ENCODE measurements at places on chromosomes 2 and 18.

DNA sequence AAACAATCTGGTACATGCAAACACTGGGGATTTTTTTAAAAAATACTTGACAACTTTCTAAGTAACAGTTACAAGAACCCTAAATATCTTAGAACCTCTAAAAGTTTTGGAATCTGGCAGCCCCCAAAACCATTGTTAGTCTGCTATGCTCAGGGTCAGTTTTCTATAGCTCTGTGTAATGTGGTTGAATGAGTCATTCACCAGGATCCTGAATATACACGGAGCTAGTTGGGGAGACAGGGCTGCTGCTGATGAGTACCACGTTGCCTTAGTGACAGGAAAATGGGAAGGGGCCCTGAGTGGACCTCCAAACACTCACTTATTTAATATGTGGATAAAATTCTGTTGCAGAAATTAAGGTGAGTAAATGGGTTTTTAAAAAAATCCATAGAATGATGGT, 36.9 kb upstream of the TANC1 start:
- DNase-seq: no peak

- DNase-seq: no peak
These were observed 112.2 kb downstream of the TMEM247 start for GRCh38 chr2:46591562-46591961.

DNA sequence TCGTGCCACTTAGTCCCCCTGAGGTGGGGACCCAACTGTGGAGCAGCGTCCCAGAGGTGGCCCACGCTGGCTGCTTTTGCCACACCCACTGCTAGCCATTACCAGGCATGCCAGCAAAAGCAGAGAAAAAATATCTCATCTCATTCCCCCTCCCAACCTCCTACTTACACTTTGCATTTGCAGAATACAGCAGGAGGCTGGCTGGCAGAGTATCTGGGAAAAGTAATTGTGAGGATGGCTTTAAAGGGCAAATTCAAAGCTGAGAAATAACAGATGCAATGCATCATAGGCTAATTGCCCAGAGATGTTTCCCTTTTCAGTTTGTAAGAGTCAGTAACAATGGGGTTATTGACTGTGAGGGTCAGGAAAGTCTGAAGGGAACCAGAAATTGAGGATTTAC, 438.1 kb upstream of the DSEL start:
- DNase-seq: no peak

DNA sequence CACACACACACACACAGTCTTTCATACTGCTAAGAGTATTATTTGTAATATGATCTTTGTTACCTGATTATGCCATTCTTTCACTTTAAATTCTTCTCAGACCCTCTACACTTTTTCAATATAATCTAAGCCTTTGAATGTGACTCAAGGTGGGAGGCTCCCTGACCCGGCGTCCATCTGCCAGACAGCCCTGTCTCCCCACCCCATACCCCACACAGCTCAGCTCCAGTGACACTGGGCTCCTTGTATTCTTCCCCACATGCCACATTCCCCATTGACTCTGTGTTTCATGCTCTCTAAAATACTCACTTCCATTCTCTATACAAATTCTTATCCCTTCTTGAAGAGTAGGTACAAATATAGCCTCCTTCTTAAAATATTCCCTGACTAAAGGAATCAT, 442.2 kb downstream of the TGIF1 start:
- DNase-seq: no peak

GRCh38 chr2:179584760-179585159, 276.7 kb downstream of the ZNF385B start:
- DNase-seq: no peak

- no peak for DNase-seq
These were observed 601.7 kb upstream of the VRK2 start for GRCh38 chr2:57444752-57445430.

DNA sequence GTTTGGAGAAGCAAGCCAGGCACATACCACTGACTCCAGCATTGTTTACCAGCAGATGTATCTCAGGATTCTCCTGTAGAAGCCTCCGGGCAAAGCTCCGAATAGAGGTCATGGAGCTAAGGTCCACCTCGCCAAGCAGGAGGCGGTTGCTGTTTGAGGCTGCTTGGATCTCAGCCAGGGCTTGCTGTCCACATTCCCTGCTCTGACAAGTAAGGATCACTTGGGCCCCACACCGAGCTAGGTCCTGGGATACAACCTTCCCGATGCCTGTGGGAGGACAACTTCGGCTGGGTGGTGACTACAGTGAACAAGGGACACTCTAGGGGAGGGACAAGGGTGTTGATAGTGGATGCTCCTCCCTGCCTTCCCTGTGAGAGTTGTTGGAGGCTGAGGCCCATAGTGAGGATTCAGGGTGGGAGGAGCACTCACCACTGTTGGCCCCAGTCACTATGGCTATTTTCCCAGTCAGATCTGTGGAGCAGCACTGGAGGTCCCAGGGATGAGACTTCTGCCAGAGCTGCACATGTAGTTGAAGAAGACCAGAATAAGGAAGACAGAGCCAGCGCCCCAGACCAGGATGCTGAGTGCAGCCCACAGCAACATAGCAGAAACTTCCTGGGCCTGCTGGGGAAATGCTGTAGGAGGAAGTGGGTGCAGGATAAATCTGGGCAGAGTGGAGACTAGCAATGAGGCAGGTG, 8.3 kb downstream of the C2orf81 start:
- no peak for DNase-seq

GRCh38 chr18:70234667-70235459, 29.4 kb upstream of the RTTN start:
- no peak for DNase-seq

DNA sequence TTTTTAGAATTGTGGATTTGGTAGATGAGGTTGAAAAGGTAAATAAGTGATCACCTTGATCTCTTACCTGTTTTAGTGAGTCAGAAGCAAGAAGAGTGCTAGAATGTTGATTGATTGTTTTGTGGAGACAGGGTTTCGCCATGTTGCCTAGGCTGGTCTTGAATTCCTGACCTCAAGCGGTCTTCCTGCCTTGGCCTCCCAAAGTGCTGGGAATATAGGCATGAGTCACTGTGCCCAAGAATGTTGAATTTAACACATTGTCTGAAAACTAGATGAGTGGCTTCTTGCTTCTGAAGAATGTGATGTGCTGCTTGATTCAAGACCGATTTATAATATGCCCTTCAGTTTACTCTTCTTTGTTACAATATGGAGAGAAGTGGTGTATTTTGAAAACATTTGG, 121.3 kb downstream of the FMNL2 start:
- DNase-seq: no peak

- no peak for DNase-seq
These were observed 145.6 kb upstream of the KLHL29 start for GRCh38 chr2:23239374-23239773.

GRCh38 chr2:151114874-151115273, 146.8 kb downstream of the RBM43 start:
- no peak for DNase-seq

- peak; percentile 4 for DNase-seq
These were observed 252.5 kb downstream of the XIRP2 start for GRCh38 chr2:167140767-167141166.

GRCh38 chr18:3066341-3067110, 53.6 kb upstream of the LPIN2 start:
- no peak for DNase-seq

DNA sequence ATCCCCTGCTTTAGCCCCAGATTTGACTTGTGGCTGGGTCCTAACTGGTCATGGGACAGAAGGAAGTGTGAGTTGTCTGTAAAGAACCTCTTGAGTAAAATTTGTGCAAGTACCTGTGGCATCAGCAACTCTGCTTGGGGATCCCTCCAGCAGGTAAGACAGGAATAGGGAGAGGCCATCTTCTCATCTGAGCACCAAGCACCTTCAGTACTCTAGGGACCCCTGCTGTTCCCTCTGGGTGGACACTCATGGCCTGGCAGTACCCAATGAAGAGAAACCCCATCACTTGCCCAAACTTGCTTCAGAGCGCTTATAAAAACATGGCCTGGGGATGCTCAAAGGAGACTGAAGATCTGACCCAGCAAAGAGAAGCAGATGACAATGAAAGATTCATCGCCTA, 297.8 kb downstream of the SP3 start:
- no peak for DNase-seq

GRCh38 chr2:189522435-189523151, 58.0 kb downstream of the SLC40A1 start:
- no peak for DNase-seq

DNA sequence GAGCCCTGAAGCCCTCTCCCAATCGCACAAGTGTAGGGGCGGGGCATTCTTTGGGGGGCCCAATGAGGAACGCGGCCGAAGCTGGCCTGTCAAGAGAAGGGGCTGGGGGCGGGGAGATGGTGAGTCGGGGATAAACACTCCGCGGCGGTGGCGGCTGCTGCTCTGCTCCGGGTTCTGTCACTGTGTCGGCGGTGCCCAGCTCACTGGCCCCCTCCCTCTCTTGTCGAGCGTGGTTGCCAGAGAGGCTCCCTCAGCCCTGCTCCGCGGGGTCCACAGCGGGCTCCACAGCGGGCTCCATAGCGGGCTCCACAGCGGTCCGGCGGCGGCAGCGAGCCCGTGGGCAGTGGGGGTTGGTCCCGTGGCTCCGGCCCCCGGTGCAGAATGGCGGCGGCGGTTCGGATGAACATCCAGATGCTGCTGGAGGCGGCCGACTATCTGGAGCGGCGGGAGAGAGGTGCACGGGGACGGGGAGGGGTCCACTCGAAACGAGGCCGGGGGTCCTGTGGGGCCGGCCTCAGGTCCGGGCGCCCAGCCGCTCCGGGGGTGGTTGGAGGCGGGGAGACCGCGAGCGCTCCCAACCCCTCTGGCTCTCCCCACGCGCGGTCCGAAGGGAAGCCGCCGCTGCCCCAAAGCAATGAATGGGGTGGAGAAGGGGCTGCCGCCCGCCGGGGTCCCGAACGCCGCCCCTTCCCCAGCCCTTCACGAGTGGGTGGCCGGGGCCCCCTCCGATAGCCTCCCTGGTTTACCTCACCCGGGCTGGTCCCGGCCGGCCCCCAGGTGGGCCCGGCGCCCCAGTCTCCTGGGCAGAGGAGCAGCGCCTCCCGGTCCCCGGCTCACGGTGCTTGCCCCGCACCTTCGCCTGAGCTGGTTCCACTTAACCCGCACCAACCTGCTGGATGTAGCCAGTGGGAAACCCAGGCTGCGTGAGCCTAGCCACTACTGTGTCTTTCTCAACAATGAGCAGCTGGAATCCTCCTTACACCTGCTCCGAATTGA, at the start of gene MXD1:
MXD1 (plus strand) TSS at position 160 of the 996 bp plus-strand sequence; CDS start at position 382, 222 bp downstream.
- no peak for DNase-seq

DNA sequence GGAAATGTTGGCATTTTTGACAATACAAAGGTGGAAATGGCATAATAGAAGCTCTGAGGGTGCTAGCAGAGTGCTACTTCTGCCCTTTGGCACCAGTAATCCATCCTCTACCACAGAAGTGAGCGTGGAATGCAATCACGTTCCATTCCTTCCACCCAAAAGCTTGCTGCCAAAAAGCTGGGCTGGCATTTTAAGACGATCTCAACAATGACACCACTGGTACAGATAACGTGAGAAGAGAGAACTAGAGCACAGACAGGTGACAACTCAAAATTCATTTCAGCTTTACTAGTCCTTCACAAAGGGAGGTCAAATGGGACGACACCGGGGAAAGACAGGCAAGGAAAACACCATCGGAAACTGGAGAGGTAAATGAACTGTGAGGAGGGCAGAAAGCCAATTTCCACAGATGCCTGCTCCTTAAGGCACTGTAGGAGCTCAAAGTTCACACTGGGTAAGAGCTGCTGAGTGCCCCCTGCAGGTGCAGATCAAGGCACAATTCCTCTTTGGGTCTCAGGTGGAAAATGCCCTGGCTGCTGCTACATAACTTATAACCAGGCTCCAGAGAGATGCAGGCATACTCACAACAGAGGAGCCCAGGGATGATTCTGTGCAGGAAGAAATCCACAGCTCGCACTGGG, 50.7 kb upstream of the RNU4ATAC start:
- peak; percentile 88 for DNase-seq

DNA sequence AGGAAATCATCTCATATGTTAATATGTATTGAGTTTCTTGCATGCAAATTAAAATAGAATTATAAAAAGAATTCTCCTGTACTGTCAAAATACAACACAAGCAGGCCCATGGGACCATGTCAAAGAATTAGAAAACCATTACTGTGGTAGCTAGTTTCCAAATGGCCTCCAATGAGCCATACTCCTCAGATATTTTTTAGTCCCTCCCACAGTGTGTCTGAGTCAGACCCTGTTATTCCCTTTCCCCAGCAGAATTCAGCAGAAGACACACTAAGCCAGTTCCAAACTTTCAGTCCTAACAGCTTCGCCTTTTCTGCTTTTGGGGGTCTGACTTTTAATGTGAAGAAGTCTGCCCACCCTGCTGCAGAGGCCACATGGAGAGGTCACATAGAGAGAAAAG, 86.7 kb downstream of the FIGN start:
- DNase-seq: no peak

DNA sequence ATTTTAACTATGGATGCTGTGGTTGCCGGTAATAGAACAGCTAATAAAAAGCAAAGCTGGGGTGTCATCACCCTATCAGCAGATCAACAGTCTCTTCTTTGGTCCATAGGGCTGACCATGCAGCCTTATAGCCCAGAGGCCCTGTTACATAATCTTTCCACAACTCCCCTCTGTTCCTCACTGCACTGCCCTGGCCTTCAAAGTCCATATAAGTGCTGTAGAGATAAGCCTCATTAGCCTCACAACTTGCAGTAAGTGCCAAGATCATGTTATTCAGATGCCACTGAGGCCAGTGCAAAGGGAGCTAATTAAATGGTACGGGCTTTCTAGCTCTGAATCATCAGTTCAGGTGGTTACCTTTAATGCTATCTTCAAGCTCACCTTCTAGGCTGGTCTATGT, 89.7 kb upstream of the CXCR4 start:
- no peak for DNase-seq

DNA sequence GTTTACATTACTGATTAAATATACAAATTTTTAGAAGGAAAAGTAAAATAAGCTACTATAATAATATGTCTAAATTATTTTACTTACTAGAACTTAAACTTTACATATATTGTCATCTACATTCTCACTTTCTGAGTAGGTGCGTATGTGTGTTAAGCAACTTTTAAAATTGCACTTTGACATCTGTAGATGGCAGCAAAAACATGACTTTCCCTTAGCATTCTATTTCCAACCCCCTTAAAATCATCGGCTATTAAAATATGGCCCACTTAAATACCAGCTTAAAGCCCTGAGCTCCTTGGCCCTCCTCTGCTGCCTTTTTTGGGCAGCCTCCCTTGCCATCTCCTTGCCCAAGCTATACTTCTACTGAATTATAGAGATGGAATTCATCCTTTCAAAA, 78.0 kb downstream of the UPP2 start:
- DNase-seq: no peak

- DNase-seq: no peak
These were observed 35.2 kb downstream of the STK17B start for GRCh38 chr2:196136151-196136550.

GRCh38 chr2:239873656-239874635, 151.2 kb downstream of the NDUFA10 start:
- DNase-seq: no peak

DNA sequence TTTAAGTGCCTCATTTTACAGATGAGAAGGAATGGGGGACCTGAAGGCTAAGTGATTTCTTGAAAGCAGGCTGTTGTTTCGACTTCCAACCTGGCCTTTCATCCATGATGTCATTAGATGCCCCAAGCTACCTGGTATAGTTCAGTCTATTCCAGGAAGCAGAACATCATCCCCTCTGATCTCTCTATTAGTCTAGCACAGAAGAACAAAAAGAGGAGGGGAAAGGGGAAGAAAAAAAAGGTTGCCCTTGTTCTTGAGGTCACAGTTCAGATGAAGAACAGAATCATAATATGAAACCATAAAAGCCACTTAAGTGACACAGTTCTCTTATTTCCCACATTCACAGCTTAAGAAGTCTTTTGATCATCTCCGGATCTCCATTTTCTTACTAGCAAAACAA, 386.2 kb upstream of the HNRNPA3 start:
- no peak for DNase-seq
